ENCODE measurements at places on chromosomes 7 and 10.

DNA sequence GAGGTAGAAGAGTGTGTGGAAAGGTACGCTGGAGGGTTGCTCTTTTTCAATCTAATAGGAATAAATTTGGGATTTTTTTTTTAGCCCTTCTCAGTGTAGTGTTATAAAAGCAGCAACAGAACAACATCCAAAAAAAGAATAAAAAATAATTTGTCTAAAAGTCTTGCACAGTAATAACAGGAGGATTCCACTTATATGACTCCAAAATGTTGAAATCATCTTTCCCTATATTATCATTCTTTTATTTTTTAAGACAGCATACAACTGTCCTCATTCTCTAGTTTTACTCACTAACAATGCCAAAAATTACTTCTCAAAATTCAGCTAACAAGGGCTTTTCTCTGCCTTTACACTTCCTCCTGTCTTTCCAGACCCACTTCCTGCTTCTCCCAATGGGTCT lies 27.8 kb downstream of the IL2RA start:
- DNase-seq, result no peak

DNA sequence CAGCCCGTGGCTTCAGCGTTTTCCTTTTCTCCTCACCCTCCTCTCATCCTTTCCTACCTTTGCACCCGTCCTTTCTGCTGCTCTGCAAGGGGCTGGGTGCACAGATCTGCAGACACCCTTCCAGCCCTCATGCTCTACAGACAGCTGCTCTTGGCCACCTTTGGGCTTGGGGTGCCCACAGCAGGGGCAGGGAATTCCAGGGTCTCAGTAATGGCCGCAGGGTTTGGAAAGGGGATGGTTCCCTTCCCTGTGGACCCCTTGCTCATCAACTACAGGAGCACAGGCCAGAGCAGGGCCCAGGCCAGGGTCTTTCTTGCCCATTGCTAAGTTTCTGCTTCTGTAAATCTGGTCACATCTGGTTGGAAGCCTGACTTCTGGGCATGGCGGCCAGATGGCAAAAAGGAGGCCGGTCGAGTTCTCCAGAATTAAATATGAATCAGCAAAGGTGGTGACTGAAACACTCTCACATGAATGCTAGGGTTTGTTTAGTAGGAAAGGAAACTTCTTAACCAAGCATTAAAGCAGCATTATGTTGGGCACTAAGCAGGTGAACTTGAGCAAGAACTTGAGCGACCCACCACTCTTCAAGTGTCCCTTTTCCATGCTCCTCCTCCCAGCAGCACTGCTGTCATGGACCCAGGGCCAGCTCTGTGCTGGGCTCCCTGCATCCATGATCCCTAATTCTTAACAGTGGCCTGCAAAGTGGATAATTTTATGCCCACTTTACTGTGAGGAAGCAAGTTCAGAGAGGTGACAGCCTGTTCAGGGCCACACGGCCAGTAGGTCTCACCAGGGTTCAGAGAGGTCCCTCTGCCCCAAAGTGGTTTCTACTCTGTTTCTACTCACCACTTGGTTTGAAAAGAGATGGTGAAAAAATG lies 1.5 kb downstream of the ECHDC3 start:
- DNase-seq, result no peak

DNA sequence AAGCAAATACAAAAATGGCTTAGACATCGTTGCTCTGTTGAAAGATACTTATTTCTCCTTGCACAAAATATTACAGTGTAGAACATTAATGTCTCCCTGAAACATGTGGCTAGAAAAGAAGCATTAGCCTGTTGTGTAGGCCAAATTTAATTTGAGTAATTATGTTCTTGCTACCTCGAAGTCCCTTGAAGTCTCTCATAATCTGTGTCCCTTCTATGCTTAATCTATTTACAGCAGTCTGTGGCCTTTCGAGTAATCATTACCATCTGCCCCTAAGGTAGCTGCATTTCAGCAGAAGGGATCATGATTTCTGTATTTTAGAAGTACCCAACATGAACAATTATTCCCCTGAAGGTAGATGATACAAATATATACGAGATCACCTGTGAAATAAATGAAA lies 615.2 kb downstream of the GRM8 start:
- no peak for DNase-seq

DNA sequence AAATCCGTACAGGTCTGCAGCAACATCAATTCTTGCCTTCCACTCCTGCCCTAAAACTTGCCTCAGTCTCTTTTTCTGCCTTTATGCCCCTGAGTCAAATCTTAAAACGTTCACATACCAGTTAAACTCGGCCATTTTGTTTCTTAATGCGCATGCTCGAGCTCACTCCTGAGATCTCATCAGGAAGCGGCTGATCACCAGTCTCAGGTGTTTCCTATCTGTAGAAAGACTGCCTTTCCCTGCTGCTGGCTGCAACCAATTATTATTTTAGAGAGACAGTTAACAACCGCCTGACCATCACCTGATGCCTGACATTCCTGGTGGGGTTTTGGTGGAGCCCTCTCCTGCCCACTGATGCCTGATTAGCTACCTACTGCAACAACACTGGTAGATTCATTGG lies 70.2 kb upstream of the TMEM140 start:
- no peak for DNase-seq

Data from erythroblast (primary cell).